Activated T-cell treated with anti-CD3 and anti-CD28 coated beads, Interleukin-2, amount 50 U/mL, for 1 hour (primary cell): ENCODE measurements at places on chromosomes 6 and 20.

DNA sequence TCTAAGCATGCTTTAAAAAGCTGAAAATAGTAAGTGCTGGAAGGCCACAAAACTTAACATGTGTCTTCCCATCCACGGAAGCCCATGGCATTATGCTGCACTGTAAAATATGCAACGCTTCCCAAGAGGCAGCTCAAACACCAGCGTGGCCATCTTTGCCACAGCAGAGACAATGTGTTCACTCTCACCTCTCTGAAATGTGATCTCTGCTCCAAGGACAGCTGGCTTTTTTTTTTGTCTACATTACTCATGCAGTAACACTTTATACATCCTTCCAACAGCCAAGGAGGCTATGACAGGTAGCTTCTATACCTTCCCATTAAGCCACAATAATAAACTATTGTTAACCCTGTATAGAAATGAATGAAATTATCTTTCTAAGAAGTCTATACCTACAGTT is 49.2 kb downstream of the BLOC1S5 start:
- DNase-seq: no peak

- DNase-seq: no peak
These were observed 185.8 kb upstream of the MAN1A1 start for GRCh38 chr6:119535332-119535731.

- no peak for DNase-seq
These were observed 18.5 kb downstream of the ATP9A start for GRCh38 chr20:51749674-51750036.

DNA sequence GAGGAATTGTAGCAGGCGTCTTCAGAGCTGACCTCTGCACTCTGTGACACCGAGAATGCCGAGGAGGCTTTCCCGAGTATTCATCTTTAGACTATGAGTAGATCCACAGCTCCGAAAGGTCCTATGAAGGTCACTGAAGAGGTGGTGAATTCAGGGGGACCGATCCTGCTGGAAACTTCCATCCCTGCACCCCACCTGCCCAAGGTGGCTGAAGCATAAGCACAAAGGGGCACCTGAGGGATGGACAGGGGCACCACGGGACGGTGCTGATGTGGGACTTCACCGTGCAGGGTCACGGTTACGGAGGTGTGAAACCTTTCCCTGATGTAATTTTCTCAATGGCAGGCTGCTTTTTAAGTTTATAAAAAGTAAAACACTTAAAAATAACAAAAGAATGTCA is 24.4 kb downstream of the DIDO1 start:
- DNase-seq: no peak

- DNase-seq: no peak
These were observed 29.9 kb upstream of the MTHFD1L start for GRCh38 chr6:150835620-150836019.

DNA sequence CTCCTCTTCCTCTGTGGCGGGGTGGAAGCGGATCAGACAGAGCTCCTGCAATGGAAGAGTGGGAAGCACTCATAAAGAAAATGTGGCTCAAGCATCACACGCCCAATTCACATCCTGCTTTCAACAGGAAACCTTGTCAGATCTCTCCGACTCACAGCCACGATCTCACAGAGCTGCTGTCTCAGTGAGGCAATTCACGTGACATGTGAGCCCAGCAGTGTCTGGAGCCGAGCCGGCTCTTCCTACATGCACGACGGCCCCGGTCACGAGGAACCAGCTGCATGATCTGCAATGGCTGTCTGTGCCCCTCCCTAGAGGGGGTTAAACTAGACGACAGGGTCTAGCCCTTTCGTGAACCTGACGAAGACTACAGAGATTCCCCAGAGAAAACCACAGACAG is 29.5 kb upstream of the TCFL5 start:
- DNase-seq: no peak
